Activated CD4-positive, alpha-beta T cell treated with anti-CD3 and anti-CD28 coated beads, Interleukin-2, amount 50 U/mL, for 24 hours (primary cell): ENCODE measurements at places on chromosomes 3 and 15.

DNA sequence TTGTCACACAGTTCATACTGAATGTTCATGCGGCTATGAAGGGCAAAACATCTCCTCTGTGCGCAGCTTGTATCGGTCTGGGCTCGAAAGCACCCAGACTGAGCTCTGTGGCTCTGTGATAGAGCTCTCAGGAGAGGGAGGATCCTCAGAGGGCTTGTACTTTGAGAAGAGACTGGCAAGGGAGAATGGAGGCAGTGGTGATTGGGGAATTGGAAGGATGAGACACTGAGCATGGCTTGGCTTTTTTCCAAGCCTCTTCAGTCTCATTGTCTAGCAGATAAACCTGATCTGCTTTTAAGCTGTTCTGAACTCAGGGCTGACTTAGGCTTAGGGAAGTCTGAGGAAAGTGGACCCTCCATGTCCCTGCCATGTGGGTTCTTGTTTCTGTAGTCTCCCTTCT, 43.0 kb downstream of the RAD54L2 start:
- no peak for DNase-seq

- DNase-seq, result no peak
Measured at GRCh38 chr3:160470181-160470580, 20.6 kb upstream of the TRIM59 start.

- DNase-seq, result no peak
Measured at GRCh38 chr3:88059380-88060170, 520 bp downstream of the ZNF654 start.

GRCh38 chr3:8743021-8743601, 9.5 kb downstream of the CAV3 start:
- no peak for DNase-seq

- DNase-seq, result no peak
Measured at GRCh38 chr15:34708422-34708821, 46.4 kb downstream of the GJD2 start.

GRCh38 chr3:64578062-64578770, 109.6 kb downstream of the ADAMTS9 start:
- DNase-seq, result no peak

GRCh38 chr3:112017091-112017490, 17.4 kb upstream of the TMPRSS7 start:
- DNase-seq, result no peak

GRCh38 chr3:50381383-50381782, 22.1 kb upstream of the TMEM115 start:
- DNase-seq, result no peak

GRCh38 chr3:4986782-4987537, 7.7 kb downstream of the BHLHE40 start:
- DNase-seq, result no peak

DNA sequence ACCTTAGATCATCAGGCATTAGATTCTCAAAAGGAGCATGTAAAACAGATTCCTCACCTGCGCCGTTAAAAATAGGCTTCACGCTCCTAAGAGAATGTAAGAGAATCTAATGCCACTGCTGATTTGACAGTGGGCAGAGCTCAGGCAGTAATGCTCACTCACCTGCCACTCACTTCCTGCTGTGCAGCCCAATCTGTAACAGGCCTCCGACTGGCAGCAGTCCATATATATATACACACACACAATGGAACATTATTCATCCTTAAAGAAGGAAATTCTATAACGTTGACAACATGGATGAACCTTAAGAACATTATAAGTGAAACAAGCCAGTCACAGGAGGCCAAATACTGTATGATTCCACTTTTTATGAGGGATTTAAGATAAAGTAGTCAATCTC, 24.5 kb downstream of the ZNF148 start:
- no peak for DNase-seq

DNA sequence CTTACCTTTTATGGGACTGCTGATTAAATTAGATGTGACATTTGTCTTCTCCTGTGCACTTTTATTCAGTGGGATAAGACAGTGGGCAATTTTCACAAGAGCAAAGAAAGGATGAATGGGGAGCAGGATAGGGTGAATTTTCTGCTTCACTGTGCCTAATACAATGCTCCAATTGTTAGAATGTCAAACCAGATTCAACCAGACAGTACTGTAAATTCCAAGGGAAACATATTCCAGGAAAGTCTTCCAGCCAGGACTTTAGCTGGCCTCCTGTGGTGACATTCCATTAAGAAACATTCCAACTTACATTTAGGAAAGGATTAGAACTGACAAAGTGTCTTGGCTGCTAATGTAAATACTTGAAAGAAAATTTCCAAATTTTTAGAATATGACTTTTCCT, 100.1 kb upstream of the PROK2 start:
- DNase-seq, result no peak

- DNase-seq, result no peak
Measured at GRCh38 chr3:175726228-175726627, 867.1 kb downstream of the NAALADL2 start.

DNA sequence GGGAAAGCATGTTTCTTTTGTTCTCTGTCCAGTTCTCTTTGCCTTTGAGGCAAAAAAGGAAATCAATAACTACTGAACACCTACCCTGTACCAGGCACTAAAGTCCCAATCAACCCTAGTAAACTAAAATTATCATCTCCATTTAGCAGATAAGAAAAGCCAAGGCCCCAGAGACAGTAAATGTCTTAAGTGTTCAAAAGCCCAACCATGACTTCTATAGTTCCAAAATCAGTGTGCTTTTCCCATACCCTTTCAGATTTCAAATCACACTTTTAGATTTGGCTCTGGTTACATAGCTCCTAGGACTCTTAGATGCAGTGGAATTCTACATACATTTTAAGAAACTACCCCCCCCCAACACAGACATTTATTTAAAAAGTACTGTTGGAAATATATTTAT, 63.5 kb downstream of the UACA start:
- no peak for DNase-seq

GRCh38 chr3:102573483-102574028, 138.7 kb downstream of the ZPLD1 start:
- DNase-seq, result no peak

DNA sequence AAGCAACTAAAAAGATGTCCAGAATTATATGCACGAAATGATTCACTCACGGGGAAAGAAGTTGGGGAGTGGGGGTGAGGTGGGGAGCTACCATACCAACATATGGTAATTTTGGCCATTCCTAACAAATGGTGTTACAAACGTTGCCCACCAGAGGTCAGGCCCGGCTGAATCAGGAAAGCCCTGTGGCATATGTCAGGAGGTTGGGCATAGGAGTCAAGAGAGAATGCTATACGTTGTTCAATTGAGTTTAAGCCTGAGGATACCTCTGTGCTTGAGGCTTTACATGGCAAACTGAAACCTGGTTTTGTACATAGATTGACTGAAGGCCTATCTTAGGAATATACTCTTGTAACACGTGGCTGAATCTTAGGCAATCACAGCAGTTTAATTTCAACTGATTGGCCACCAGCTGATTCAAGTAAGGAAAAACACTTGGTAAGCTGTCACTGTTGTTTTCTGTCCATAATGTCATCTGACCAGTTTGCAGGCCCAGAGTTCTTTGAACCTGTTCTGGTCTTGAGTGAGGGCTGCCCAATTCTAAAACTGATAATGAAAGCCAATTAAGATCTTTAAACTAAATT, 23.4 kb upstream of the SLC2A2 start:
- DNase-seq, result no peak

GRCh38 chr15:65130941-65131340, 2.7 kb downstream of the PDCD7 start:
- no peak for DNase-seq

GRCh38 chr15:52735231-52736089, 54.7 kb downstream of the ONECUT1 start:
- DNase-seq, result peak; percentile 25

DNA sequence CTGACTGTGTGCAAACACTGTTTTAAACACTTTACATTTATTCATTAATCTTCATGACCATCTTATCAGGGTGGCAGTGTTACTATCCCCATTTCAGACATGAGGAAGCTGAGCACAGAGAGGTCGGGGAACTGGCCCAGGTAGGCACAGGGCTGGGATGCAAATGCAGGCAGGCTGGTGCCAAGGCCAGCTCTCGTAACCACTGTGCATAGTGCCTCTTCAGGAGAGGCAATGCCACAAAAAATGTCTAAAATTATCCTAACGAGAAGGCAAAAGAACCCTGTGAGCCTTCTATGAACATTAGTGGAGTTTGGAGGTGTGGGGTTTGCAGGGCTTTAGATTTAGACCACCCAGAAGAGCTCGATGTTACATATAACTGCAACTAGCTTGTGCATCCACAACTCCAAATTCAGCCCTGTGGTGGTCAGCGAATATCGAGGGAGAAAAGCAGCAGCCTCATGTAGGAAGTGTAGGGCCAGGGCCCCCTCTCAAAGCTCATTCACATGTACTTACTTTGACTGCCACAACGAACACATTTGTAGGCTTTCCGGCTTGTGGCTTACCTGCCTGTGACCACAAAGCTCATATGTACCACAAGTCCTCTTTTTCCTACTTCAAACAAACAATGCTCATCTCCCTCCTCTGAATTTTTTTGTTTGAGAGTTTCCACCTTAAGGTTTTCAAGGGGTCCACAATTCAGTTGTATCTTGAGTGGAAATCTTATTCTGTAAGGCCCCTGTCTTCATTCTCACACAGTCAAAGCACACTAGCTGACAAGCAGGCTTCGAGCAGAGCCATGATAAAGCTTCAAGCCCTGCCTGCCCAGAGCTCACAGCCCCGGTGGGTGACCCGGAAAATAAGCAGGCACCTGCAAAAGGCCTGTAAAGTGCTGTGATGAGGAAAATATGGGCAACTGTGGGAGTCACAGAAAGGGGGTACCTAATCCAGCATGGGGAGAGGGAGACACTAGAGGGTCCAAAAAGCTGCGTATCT, 722.9 kb upstream of the CFAP20DC start:
- peak; percentile 28 for DNase-seq

- DNase-seq, result no peak
Measured at GRCh38 chr3:50411229-50411628, 51.9 kb upstream of the TMEM115 start.

DNA sequence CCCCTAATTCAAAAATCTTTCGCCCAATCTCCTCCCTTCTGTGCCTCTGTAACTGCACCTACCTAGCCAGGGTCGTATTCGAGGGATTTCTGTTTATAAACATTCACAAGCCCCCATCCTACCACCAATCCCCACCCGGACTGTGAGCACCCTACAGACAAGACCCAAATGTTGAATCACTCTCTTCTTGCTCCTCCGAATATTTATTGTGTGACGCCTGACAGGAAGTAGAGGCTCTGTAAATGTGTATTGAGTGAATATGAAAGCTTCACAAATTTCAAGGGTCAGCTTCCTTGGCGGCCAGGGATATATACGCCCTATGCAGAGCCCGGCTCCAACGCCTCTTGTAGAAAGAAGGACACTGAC, 1.6 kb downstream of the BDH1 start:
- no peak for DNase-seq

DNA sequence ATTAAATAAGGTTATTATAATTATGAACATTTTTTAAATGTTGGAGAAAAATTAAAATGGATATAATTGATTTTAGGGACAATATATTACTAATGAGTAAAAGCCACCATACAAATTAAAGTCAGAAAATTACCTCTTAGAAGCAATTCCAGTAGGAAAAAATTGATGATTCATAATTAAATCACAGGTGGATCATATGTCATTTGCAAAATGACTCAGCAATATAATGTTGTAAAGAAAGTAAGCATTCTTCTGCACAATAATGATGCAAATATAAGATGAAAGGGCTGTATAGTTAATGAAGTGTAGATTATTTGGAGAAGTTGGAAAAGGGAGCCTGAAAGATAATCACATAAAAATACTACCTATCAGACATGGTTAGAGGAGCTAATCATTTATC, 25.8 kb downstream of the ZPLD1 start:
- no peak for DNase-seq

- no peak for DNase-seq
Measured at GRCh38 chr3:111282024-111282423, 210.4 kb downstream of the NECTIN3 start.

GRCh38 chr3:134018850-134019249, 10.9 kb downstream of the SLCO2A1 start:
- no peak for DNase-seq

DNA sequence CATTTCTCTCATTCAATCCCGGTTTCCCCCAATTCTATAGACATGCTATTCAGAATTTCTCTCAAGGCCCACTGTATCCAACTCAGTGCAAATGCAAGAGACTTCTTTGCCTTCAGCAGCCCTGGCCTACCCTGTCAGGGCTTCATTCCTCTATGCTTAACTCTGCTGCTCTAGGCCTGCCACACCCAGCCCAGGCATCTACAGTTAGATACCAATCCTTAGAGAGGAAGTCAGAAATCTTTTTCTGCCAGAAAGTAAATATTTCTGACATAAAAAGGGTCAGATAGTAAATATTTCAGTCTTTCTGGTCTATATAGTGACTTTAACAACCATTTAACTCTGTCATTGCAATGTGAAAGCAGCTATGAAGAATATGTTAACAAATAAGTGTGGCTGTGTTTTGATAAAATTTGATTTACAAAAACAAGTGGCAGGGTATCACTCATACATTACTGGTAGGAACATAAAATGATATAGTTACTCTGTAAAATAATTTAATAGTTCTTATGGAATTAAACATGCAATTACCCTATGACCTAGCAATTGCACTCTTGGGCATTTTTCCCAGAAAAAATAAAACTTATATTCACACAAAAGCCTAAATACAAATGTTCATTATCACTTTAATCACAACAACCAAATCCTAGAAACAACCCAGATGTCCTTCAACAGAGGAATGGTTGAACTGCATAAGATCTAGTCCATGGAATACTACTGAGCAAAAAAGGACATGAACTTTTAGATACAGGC, 942.0 kb downstream of the SQOR start:
- DNase-seq, result no peak

GRCh38 chr3:193522473-193522872, 32.2 kb downstream of the ATP13A4 start:
- DNase-seq, result no peak

DNA sequence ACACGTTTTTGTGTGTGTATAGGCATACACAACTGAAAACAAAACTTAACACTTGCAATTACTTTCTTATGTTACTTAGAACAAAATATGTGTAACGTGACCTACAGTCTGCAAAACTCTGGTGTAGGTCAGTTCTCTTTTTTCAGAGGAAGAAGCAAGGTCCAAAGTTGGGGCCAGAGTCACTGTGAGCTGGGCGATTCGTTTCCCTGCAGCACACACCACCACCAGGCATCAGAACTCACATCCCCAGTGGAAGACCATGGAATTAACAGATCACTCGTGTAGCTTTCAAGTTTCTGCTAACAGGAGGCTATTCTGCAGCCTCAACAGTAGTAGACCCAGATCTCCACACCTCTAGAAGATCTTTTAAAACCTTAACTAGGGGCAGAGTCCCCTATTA, 25.8 kb downstream of the ANP32A start:
- no peak for DNase-seq

- DNase-seq, result no peak
Measured at GRCh38 chr3:153355559-153355958, 193.5 kb downstream of the RAP2B start.
